ENCODE measurements at places on chromosomes 1 and 21.

DNA sequence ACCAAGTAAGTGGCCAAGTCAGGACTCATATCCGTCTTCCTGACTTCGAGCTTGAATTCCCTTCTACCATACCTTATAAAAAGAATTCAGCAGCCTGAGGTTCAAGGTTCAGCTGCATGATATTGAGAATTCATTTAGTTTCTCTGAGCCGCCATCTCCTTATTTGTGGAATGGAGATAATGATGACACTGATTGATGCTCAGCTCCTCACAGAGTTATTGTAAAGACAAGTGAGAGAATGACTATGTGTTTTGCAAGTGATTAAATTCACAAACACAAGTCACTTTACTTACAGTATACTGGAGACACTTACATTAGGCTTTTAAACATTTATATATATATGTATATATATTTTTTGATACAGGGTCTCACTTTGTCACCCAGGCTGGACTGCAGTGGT lies 39.8 kb upstream of the SCAF4 start:
- H3K4me1 ChIP-seq = no peaks in the 10 kb centered on the region
- no peak for DNase-seq
- no peaks in the 10 kb centered on the region for H3K36me3 ChIP-seq
- H3K27ac ChIP-seq = no peak overlapping the region
- H3K27me3 ChIP-seq = no peaks in the 10 kb centered on the region
- H3K4me3 ChIP-seq = no peak overlapping the region

- H3K27me3 ChIP-seq = no peaks in the 10 kb centered on the region
- no peak overlapping the region for H3K27ac ChIP-seq
- no peak overlapping the region for H3K4me3 ChIP-seq
- H3K36me3 ChIP-seq = no peaks in the 10 kb centered on the region
- no peak for DNase-seq
Measured at GRCh38 chr1:81314513-81315233, 486.1 kb upstream of the ADGRL2 start.

DNA sequence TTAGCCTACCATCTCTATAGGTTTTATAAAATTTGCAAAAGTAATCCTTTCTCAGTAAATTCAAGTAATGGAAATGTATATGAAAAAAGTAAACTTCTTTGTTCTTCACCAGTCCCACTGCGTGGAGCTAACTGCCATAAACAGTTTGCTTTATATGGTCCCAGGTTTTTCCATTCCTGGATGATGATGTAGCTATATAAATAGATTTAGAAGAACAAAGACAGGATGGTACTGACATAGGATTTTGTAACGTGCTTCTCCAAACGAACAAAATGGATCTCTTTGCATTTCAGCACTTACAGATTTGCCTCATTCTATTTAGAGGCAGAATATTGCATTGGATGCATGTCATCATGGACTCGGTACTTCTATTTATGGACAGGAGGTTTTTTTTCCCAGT lies 57.3 kb downstream of the SMYD2 start:
- no peak overlapping the region for H3K4me3 ChIP-seq
- H3K27me3 ChIP-seq = no peaks in the 10 kb centered on the region
- H3K4me1 ChIP-seq = peaks cover 2% of the 10 kb centered on the region
- no peak overlapping the region for H3K27ac ChIP-seq
- DNase-seq = no peak

DNA sequence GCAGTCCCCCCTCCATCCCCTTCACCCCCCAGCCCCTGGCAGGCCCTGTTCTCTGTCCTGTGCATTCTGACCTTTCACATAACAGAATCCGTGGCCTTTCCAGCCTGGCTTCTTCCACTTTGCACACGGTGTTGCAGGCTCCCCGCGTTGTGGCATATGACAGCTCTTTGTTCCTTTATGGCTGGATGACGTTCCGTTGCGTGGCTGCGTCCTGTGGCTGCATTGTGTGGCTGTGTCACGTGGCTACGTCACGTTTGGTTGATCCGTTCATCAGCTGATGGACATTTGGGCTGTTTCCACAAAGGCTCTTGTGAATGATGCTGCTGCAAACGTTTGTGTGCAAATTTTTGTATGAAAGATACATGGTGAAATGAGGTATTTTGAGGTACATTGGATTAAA lies 53.3 kb downstream of the PDE9A start:
- H3K4me3 ChIP-seq = no peak overlapping the region
- no peaks in the 10 kb centered on the region for H3K4me1 ChIP-seq
- no peak overlapping the region for H3K27ac ChIP-seq
- no peaks in the 10 kb centered on the region for H3K27me3 ChIP-seq
- H3K36me3 ChIP-seq = no peaks in the 10 kb centered on the region

GRCh38 chr1:10776190-10776905 lies 20.1 kb downstream of the CASZ1 start:
- peaks cover 60% of the 10 kb centered on the region for H3K4me1 ChIP-seq
- no peak overlapping the region for H3K4me3 ChIP-seq
- DNase-seq = no peak
- H3K27me3 ChIP-seq = no peaks in the 10 kb centered on the region

Measured in esophagus squamous epithelium (tissue), 5 donors.